ENCODE measurements at places on chromosomes 4 and X. TPM values are rescaled to one million over a fixed set of nuclear protein-coding genes. Genes with fewer than 3 reads are reported as not detected.

FAM184B gene
- not detected for total RNA-seq

CAMK2D gene
- total RNA-seq = 73.7 TPM

CT45A9 gene
- total RNA-seq = not detected

TMEM144 gene
- total RNA-seq = 2.6 TPM

GUCY1A1 gene
- 29.4 TPM for total RNA-seq

SSX4B gene
- total RNA-seq = not detected

CSAG3 gene
- total RNA-seq = not detected

GRCh38 chrX:12871257-12871656 lies 4.4 kb downstream of the TLR7 start:
- H3K36me3 ChIP-seq = peaks cover 2% of the 10 kb centered on the region
- no peak overlapping the region for H3K27ac ChIP-seq
- H3K4me3 ChIP-seq = no peak overlapping the region
- no peaks in the 10 kb centered on the region for H3K4me1 ChIP-seq
- DNase-seq = no peak
- H3K27me3 ChIP-seq = peaks cover 2% of the 10 kb centered on the region

GRCh38 chr4:120971884-120972283 lies 49.4 kb upstream of the PRDM5 start:
- H3K36me3 ChIP-seq = no peaks in the 10 kb centered on the region
- no peak overlapping the region for H3K4me3 ChIP-seq

GRCh38 chrX:15404401-15405096 lies 20.3 kb upstream of the VEGFD start:
- H3K4me3 ChIP-seq = no peak overlapping the region
- H3K27me3 ChIP-seq = no peaks in the 10 kb centered on the region
- peaks cover 3% of the 10 kb centered on the region for H3K36me3 ChIP-seq
- no peaks in the 10 kb centered on the region for H3K4me1 ChIP-seq
- H3K27ac ChIP-seq = no peak overlapping the region
- DNase-seq = no peak

DNA sequence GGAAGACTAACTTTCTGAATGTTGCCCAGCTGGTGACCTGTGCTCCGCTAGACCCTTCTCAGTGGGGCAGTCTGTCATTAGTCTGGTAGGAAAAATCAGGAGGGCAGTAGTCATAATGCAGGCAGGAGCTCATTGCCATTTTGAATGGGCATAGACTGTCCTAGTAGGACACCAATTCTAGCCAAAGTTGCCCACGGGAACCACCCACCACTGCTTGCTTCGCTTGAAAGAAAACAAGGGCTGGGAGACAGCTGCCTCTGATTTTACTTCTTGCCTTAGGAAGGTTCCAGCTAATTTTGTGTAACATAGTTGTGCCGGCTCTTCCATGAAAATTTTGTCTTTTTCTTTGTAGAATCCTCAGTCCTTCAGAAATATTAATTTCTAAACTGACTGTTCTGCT lies 23.3 kb downstream of the HOPX start:
- no peak overlapping the region for H3K27ac ChIP-seq
- no peak overlapping the region for H3K4me3 ChIP-seq
- no peak for DNase-seq
- peaks cover 1% of the 10 kb centered on the region for H3K36me3 ChIP-seq
- peaks cover 36% of the 10 kb centered on the region for H3K4me1 ChIP-seq

- no peaks in the 10 kb centered on the region for H3K27me3 ChIP-seq
- DNase-seq = no peak
- no peak overlapping the region for H3K4me3 ChIP-seq
- no peaks in the 10 kb centered on the region for H3K4me1 ChIP-seq
- H3K36me3 ChIP-seq = no peaks in the 10 kb centered on the region
- H3K27ac ChIP-seq = no peak overlapping the region
Measured at GRCh38 chrX:20412871-20413486, 146.3 kb upstream of the RPS6KA3 start.

- H3K27me3 ChIP-seq = no peaks in the 10 kb centered on the region
- no peaks in the 10 kb centered on the region for H3K36me3 ChIP-seq
- no peak for DNase-seq
- H3K4me3 ChIP-seq = no peak overlapping the region
- H3K4me1 ChIP-seq = no peaks in the 10 kb centered on the region
Measured at GRCh38 chrX:38066934-38067333, 60.6 kb downstream of the SYTL5 start.

GRCh38 chrX:11960031-11960430 lies 178.2 kb upstream of the FRMPD4 start:
- no peak for DNase-seq
- H3K4me1 ChIP-seq = no peaks in the 10 kb centered on the region
- H3K36me3 ChIP-seq = no peaks in the 10 kb centered on the region
- no peak overlapping the region for H3K4me3 ChIP-seq
- no peak overlapping the region for H3K27ac ChIP-seq

- peaks cover 23% of the 10 kb centered on the region for H3K4me1 ChIP-seq
- peak overlapping the region; percentile 78 for H3K27ac ChIP-seq
- H3K27me3 ChIP-seq = no peaks in the 10 kb centered on the region
- H3K4me3 ChIP-seq = peak overlapping the region; percentile 90
Measured at GRCh38 chr4:3293401-3294391, 875 bp downstream of the RGS12 start.

DNA sequence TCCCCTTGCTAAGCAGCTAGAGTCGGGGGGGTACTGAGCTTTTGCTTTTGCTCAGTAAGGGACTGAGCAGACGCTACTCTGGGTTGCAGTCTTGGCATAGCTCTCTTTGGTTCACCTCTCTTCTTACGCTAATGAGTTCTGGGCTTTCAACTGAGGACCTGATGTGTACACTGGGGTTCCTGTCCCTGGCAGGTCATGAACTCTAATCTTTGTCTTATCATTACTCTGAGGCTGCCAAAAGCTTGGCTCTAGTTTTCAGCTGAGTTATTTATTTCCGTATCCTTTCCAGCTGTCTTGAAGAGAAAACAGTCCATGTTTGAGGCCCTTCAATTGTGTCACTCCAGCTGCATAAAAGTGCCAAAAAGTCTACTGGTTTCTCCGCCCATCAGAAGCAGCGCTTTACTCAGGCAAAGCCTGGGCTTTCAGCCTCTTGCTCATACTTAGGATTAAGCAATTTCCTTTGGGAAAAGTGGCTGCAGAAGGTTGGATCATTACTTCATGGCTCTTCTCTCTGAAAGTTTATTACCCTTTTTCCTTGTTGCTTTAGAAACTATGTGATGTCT lies 121.0 kb upstream of the STOX2 start:
- peaks cover 12% of the 10 kb centered on the region for H3K27me3 ChIP-seq
- no peak overlapping the region for H3K4me3 ChIP-seq
- no peak for DNase-seq
- peaks cover 2% of the 10 kb centered on the region for H3K36me3 ChIP-seq
- H3K4me1 ChIP-seq = peaks cover 5% of the 10 kb centered on the region
- H3K27ac ChIP-seq = no peak overlapping the region

GRCh38 chrX:106791495-106791894 lies 11.0 kb upstream of the TBC1D8B start:
- no peak for DNase-seq
- no peak overlapping the region for H3K27ac ChIP-seq
- peaks cover 11% of the 10 kb centered on the region for H3K27me3 ChIP-seq
- H3K4me1 ChIP-seq = no peaks in the 10 kb centered on the region
- H3K4me3 ChIP-seq = no peak overlapping the region

- H3K27me3 ChIP-seq = no peaks in the 10 kb centered on the region
- no peak for DNase-seq
- no peaks in the 10 kb centered on the region for H3K36me3 ChIP-seq
- H3K4me3 ChIP-seq = no peak overlapping the region
- H3K4me1 ChIP-seq = peaks cover 24% of the 10 kb centered on the region
- H3K27ac ChIP-seq = no peak overlapping the region
Measured at GRCh38 chr4:54254915-54255246, 25.8 kb downstream of the PDGFRA start.

DNA sequence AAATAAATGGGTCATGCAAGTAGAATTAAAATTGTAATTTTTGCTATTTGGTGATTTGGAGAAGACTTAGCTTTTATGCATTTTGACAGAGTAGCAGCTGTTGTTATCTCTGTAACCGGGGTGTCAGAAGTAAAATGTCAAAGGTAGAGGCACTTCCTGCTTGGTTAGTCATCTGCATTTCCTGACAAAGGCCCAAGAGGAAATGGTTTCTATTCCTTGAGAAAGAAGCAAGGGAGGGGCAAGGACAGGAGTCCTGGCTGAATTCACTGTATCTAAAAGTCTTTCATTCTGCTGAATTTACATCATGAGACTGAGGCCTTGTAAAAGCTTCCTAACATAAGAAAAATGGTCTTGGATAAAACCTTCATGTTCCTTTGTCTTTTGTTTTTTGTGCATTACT lies 550.9 kb upstream of the BOD1L1 start:
- DNase-seq = no peak
- peaks cover 6% of the 10 kb centered on the region for H3K4me1 ChIP-seq
- H3K4me3 ChIP-seq = no peak overlapping the region
- H3K27ac ChIP-seq = no peak overlapping the region
- peaks cover 3% of the 10 kb centered on the region for H3K27me3 ChIP-seq
- H3K36me3 ChIP-seq = no peaks in the 10 kb centered on the region

GRCh38 chrX:10577853-10578252 lies 42.5 kb downstream of the MID1 start:
- no peak for DNase-seq
- no peak overlapping the region for H3K4me3 ChIP-seq

- H3K27ac ChIP-seq = no peak overlapping the region
- no peak for DNase-seq
- H3K4me3 ChIP-seq = no peak overlapping the region
- H3K4me1 ChIP-seq = no peaks in the 10 kb centered on the region
- H3K36me3 ChIP-seq = peaks cover 13% of the 10 kb centered on the region
Measured at GRCh38 chr4:127196655-127197352, 436.0 kb upstream of the INTU start.

DNA sequence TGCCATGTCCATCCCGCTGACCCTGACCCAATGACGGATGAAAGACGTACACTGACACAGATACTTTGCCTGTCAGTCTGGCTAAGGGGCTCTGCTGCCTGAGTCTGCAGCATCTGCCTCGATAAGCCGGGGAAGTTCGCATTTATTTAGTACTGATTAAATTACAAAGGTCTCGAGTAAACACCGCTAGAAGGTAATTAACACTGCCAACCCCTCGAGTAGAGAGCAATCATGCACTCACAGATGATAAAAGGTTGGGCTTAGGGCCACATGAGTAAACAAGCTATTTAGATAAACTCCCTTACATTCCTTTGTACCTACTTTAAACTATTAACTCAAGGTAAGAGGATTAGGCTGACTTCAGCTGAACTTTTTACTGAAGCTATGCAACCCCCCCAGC lies 16.0 kb upstream of the RBMXL3 start:
- peaks cover 6% of the 10 kb centered on the region for H3K36me3 ChIP-seq
- H3K27me3 ChIP-seq = no peaks in the 10 kb centered on the region
- no peaks in the 10 kb centered on the region for H3K4me1 ChIP-seq
- no peak for DNase-seq
- no peak overlapping the region for H3K4me3 ChIP-seq

DNA sequence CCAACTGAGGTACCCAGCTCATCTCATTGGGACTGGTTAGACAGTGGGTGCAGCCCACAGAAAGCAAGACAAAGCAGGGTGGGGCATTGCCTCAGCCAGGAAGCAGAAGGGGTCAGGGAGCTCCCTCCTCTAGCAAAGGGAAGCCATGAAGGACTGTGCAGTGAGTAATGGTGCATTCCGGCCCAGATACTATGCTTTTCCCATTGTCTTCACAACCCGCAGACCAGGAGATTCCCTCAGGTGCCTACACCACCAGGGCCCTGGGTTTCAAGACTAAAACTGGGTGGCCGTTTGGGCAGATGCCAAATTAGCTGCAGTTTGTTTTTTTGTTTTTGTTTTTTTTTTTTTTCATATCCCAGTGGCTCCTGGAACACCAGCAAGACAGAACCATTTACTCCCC lies 235.3 kb downstream of the TACR3 start:
- H3K27ac ChIP-seq = no peak overlapping the region
- no peaks in the 10 kb centered on the region for H3K36me3 ChIP-seq
- H3K4me3 ChIP-seq = no peak overlapping the region
- no peak for DNase-seq
- H3K4me1 ChIP-seq = no peaks in the 10 kb centered on the region

DNA sequence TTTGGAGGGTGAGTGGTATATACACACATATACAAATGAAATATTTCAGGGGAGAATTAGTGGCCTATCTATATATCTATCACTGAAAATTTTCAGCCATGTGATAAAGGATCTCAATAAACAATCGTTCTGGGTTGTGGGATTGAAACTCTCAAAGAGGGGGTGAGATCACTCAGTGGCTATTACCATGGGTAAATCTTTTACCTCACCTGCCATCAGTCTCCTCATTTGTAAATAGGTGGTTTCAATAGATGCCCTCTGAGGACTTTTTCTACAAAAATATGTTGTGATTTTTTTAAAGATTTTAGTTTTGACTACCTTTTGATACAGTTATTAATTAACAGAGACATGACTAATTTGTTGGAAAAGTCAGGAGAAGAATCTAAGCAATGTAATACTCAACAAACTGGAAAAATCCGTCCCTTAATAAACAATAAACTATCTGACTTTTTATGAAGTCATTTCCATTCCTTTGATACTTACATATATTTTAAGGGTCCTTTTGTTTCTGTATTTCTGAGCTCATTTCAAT lies 192.8 kb downstream of the MAD2L1 start:
- H3K36me3 ChIP-seq = no peaks in the 10 kb centered on the region
- H3K4me3 ChIP-seq = no peak overlapping the region
- no peak for DNase-seq
- H3K27ac ChIP-seq = no peak overlapping the region

All from chondrocyte (in vitro differentiated cells).